Stimulated activated CD8-positive, alpha-beta memory T cell treated with anti-CD3 and anti-CD28 coated beads, Interleukin-7, amount 100 ng/mL, for 1 hour (primary cell): ENCODE measurements at places on chromosomes 4 and X.

GRCh38 chr4:67929426-67929825 lies 33.9 kb downstream of the TMPRSS11A start:
- DNase-seq, result no peak

DNA sequence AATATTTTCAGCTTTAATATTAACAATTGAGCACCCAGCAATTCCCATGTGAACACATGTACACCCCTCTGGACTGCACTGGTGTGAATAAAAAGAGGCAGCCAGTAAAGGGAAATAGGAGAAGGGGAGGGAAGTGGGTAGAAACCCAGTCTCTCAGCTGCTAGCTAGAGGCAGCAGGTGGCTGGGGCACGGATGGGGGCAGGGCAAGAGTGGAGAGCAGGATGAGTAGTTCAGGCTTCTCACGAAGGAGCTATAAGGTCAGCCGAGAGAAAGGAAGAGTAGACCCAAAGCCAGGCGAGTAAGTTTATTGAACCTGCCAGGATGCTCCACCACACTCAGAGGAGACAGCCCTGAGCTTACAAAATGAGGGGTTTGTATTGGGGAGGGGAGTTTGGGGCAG lies 184.8 kb upstream of the MTMR8 start:
- DNase-seq, result no peak

DNA sequence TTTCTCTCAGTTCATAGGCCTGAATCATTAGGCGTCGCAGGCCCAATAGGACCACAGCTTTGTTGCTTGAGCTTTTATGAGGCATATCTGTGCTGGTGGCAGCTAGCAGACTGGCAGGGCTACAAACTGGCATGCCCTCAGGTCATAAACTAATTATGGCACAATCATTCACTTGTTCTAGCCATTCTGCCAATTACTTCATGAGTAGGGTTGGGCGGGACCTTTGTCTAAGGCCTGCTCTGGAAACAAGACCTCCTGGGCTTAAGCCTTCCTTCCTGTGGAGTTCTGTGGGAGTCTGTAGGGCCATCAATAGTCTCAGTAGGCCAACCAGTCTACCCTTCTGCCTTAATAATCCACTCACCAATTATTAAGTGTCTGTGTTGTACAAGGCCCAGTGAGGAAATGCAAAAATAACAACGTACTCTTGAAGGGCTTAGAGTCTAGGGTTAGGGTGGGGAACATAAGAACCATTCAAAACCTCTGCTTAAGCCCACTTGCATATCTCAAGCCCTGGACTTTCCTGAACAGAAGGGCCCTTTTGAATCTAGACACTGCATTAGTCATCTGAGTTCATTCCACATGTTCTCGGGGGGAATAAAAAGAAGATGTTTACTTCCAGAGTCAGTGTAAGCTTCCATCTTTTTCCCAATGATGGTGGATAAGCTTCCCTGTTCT lies 44.5 kb downstream of the SHROOM4 start:
- DNase-seq, result no peak

DNA sequence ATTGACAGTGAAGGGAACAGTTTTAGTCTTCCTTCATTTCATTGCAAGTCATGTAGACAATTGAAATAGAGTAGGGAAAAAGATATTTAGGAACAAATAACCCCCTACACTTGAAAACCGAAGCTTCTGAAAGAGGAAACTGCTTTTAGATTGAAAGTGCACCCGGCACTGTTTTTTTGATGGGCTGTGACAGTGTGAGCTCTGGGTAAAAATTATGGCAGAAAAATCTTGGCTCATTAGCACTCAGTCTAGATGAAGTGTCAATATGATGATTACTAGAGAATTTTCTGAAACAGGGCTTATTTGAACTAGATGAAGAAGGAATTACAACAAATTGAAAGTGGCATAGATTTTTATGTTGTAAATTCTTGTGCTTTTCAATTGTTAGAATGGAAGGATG lies 1132.4 kb downstream of the RAPGEF2 start:
- DNase-seq, result no peak

- no peak for DNase-seq
Measured at GRCh38 chrX:471281-471680, 84.6 kb upstream of the PPP2R3B start.

DNA sequence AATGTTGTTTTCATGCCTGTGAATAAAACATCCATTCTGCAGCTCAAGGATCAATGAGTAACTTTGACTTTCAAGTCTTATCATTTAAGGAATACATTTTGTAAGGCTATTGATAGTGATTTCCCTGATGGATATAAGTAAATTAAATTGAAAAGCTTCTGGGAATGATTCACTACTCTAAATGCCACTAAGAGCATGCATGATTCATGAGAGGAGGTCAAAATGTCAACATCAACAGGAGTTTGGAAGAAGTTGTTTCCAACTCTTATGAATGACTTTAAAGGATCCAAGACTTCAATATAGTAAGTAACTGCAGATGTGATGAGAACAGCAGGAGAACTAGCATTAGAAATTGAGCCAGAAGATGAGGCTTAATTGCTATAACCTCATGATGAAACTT lies 1487.3 kb downstream of the PCDH7 start:
- DNase-seq, result no peak

- DNase-seq, result no peak
Measured at GRCh38 chr4:93203708-93204107, 624.8 kb upstream of the ATOH1 start.

DNA sequence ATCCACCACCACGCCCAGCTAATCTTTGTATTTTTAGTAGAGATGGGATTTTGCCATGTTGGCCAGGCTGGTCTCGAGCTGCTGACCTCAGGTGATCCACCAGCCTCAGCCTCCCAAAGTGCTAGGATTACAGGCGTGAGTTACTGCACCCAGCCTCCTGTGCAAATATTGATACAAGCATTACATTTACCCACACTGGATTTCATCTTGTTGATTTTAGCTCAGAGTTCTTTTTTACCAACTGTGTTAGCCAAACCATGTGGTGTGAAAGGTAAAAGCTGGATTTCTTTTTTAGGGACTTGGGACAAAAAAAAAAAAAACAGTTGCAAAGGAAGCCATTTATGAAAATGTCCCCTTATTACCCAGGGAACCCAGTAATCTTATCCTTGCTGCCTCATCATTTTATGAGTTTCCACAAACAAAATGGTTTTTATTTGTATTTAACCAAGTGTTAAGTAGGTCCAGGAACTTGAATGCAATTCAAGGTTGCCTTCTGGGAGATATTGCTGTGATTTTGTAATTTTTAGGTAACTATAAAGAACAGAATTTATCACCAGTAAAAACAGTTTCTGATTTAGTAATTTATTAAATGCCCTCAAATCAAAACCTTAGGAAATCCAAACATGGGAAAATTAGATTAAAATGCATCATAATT lies 202.5 kb downstream of the PALLD start:
- DNase-seq, result no peak

DNA sequence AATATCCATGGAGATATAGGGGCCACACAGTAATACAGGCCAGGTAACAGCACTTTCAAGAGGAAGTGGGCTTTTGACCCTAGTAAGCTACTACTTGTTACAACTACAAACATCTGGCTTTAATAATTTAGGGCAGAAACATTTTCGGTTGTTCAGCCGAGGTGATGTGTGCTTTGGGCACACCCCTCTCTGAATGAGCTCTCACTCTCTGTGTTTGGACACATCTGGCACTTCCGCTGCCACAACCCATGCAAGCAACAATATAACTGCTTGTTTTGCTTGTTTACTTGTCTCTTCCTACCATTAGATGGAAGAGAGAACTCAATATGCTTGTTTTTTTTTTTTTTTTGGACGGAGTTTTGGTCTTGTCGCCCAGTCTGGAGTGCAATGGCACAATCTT lies 277.2 kb downstream of the HS3ST1 start:
- DNase-seq, result no peak

GRCh38 chrX:150581093-150581775 lies 12.8 kb downstream of the MTM1 start:
- no peak for DNase-seq

DNA sequence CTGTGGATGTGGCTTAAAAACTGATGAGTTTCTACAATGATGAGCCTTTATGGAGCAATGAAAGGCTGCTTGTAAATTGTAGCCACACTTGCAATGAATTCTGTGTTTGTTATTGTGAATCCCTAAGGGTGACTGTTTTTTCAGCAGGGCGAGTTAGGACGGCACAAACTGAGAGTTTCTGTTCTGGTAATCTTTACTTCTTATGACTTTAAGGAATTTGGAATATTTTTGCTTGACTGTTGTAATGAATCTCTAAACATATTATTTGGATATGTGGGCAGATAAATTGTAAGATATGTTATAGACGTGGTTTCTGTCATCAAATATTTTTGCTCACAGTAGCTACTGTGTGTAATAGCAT lies 22.2 kb downstream of the RBPJ start:
- no peak for DNase-seq

DNA sequence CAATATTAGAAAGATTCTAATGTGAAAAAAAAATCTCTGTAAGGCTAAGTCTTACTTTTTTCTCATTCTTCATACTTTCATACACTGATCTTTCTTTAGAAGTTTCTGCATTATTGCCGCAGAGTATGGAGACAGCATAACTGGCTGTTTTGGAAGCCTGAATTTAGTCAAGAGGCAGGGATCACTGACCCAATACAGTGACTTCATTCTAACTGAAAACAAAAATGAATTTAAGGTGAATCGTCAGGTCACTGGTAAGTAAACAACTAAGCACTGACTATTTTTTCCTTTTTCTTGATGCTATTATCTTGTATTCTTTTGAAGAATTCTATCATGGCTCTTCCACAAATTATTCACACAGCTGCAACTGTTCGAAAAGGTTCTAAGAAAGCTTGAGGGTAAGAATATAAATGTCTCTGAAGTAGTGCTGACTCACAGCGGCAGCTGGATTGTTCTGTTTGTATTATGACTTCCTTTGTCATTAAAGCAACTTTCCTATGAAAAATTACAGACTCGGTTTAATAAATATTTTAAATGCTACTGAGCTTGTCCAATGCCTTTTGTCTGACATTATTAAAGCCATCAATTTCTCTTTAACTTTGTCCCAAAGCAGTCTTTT lies 609.3 kb downstream of the FSTL5 start:
- DNase-seq, result no peak

- no peak for DNase-seq
Measured at GRCh38 chr4:52012651-52013050, 7.5 kb downstream of the LRRC66 start.

- no peak for DNase-seq
Measured at GRCh38 chr4:74428276-74428675, 16.7 kb upstream of the AREG start.

GRCh38 chr4:123674762-123675465 lies 278.3 kb downstream of the SPRY1 start:
- DNase-seq, result no peak

DNA sequence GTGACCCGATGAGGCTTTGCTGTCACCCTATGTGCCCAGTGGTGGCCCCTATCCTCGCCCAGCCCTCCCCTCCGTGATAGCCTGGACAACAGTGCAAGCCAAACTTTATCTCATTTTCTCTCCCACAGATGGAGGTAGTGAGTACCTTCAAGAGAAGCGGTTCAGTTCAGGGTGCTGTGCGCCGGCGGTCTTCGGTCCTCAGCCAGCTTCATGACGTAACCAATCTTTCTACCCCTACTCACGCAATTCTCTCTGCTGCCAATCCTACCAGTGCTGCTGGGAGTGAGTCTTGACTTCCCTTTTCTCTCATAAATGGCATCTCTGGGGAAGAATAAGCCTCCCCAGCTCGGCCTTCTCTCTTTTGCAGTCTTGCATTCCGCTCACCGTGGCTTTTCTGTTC lies 29.5 kb downstream of the CCNQ start:
- DNase-seq, result no peak

DNA sequence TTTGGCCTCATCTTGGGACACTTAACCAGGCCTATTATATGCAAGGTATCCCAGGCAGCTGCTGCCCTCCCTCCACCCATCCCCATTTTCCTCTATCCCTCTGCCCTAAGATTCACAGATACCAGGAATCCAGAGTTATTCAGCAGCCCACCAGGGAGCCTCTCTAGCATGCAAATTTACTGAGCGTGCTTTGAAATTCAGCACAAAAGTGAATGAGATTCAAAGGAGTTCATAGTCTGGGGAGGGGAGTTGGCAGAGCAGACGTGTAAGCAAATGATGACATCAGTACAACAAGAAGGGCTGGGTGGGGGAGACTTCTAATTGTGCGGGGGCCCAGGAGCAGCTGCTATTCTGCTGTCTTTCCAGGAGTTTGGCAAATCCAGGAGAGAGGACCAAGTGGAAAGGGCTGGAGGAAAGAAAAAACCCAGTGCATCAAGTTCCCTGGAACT lies 1.7 kb upstream of the MTM1 start:
- DNase-seq, result no peak

GRCh38 chrX:106875151-106875550 lies 28.0 kb downstream of the RIPPLY1 start:
- DNase-seq, result no peak

DNA sequence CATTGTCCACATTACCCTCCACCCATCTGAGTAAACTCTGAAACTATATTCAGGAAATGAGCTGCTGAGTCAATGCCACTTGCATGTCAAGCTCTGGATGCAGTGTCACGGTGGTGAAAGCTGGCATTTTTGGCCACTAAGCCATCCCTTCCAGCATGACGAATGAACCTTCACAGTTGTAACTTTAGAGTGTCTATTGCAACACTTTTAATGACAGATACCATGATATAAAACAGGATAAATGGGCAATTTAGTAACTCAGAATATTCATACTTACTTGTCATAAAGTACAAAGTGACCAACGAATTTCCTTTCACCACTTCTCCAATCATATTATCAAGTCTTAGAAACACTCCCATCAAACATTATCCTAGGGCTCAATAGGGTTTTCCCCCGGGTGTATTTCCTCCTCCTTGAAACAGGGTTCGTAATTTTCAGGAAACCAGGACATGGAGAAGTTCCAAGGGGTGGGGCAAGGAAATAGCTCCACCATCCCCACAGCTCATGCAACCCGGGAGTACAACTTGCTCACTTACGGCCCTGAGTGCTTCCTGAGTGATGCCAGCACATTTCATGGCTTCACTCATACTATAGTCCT lies 73.1 kb downstream of the MTHFD2L start:
- DNase-seq, result no peak

DNA sequence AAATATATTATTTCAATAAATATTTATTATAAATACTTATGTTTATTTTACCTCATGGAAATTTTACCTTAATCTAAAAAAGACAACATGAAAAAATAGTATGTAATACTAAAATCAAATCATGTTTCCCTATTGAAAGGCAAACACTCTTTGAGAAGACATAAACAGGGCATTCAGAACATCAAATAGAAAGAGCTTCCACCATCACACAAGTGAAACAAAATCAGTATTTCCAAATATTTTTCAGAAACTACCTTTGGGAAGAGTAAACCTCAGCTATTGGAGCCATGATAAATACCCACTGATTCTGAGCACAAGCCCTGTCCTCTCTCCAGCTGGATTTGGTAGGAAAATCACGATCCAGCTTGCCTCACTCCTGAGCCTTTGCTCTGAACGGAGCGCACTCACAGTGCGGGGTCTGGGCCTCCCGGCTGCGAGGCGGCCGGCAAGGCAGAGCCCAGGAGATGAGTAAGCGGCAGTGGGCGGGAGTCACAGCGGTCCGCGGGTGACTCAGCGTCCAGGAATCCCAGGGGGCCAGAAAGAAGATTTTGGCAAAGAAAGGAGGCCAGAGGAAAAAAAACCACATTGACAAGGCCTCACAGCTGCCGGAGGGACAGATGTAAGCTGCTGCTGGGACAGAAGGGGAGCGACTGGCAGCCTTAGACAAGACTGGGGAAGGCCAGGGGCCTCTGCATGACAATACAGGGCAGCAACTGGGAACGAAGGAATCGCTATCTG lies 14.7 kb upstream of the ANXA5 start:
- no peak for DNase-seq

- no peak for DNase-seq
Measured at GRCh38 chr4:22348410-22348809, 167.5 kb downstream of the ADGRA3 start.

- no peak for DNase-seq
Measured at GRCh38 chrX:153370293-153371055, 30.7 kb downstream of the PNMA6E start.

- DNase-seq, result no peak
Measured at GRCh38 chr4:68599150-68599549, 23.0 kb upstream of the UGT2B17 start.
